Activated T-cell treated with anti-CD3 and anti-CD28 coated beads for 24 hours (primary cell): ENCODE measurements at places on chromosomes 5 and 9.

DNA sequence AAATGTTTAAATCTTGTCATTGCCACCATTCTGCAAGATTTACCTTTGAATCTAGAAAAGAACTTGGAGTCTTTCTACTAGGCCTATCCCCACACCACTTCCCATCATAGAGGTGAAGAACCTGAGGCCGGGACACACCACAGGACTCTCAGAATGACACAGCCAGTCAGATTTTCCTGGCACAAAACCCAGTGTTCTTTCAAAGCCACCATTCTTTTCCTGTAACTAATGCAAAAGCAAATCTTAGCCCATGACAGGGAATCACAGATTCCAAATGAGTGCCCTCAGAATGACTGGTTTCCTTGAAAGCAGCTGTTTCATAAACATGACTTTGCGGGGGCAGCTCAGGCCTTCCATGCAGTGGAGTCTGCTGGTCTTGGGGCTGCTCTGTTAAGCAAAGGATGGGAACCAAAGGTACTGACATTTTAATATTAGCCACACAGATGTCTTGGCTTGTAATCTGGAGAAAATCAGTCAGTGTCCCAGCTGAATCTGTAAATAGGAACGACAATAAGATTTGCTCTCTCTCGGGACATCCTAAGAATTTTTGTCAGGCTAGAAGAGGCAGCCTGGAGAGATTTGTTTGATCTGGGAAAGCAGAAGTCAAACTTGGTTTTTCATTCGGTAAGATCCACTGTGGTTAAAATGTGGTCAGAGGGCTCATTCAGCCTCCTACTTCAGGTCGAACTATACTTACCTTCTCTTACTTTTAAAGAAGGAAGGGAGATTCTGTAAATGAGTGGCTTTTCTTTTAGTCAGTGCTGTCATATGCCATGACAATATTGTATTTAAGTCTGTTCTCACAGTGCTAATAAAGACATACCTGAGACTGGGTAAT, 115.1 kb downstream of the PALM2AKAP2 start:
- DNase-seq = no peak

GRCh38 chr5:87121304-87122150, 146.2 kb upstream of the RASA1 start:
- peak; percentile 11 for DNase-seq

DNA sequence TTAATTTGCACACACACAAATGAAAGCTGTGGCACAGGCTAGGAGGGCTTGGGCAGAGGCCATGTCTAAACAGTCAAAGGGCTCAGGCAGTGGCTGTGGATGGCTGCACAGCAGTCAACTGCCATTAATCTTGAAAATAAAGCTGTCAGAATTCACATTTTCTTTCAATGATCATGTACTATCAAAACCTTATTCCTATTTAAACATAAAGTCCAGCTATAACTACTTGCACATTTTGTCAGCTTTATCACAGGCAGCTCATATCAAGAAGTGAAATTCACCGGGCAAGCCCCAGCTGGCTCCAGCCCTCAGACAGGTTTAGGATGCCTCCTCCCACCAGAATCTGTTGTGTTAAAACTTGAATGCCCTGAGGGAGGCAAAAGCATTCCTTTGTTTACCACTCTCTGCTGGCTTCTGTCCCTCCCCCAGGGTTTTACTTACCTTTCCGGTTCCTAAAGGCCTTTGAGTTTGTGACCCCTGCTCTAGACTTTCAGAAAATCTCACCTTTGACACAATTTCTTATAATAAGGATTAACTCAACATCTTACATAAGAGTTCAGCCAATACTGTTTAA, 54.9 kb upstream of the GRAMD2B start:
- DNase-seq = no peak

- no peak for DNase-seq
Observed at GRCh38 chr5:137615171-137615775, 116.1 kb upstream of the SPOCK1 start.

- no peak for DNase-seq
Observed at GRCh38 chr5:3740546-3741373, 145.1 kb downstream of the IRX1 start.

DNA sequence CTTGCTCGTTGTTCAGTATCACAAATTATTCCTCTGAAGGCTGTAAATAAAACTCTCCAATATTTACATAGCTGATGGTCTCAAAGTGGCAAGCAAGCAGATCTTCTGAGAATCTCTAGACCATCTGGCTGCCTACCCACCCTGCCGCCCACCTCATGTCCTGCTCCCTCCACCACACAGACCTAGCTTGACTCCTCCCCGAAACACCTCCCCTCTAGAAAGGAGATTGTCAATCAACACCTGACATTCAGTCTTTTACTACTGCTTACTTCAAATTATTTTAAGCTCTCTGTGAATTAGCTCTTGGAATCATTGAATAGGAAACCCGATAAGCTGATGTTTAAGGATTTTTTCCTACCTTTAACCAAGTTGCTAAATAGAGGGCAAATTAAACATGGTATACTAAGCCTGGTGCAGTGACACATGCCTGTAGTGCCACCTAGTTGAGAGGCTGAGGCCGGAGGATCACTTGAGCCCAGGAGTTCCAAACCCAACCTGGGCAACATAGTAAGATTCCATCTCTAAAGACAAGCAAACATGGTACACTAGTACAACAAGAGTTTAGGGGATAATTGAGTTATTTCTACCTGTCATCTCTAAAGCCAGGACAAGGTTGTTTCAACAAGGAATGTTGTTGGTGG, 10.9 kb upstream of the SOWAHA start:
- DNase-seq = no peak

- DNase-seq = no peak
Observed at GRCh38 chr5:51380603-51381207, 2.5 kb upstream of the ISL1 start.

DNA sequence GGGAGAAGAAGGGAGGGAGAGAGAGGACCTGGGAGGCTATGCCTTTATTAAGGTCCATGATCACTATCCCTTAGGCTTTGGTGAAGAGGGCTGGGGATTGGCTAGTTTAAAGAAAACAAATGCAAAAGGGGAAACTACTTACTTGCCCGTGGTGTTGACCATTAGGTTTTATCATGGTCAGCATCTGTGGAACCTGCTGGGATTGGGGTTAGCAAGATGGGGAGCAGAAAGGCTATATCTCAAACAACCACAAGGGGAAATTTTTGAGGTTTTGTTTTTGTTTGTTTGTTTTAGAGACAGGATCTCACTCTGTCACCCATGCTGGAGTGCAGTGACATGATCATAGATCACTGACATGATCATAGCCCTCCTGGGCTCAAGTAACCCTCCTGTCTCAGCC, 9.0 kb upstream of the RAD23B start:
- no peak for DNase-seq

DNA sequence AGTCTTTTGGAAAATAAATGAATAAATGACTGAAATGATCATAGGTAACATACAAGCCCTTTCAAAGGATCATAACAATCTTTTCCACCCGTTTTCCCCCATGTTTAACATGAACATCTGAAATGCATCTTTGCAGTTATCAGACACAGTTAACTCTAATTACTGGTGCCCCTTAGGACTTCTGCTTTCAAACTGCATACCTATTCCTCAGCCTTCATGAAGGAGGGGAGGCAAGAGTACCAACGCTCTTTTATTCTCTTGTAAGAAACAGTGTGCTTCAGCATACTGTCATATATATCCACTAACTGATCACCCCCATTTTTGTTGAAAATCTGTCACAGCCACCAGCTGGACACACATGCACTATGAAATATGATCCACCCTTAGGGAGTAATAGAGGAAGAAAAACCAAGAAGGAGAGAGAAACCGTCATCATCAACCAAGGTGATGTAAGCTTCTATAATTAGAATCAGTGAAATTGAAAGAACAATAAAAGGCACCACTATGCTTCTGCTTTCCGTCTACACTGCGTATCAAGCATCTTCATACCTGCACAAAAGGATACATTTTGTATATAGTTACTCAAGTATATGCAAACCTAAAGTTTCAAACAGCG, 98.7 kb downstream of the RAPGEF6 start:
- DNase-seq = no peak

- DNase-seq = no peak
Observed at GRCh38 chr9:93467462-93467861, 14.1 kb upstream of the FAM120AOS start.

DNA sequence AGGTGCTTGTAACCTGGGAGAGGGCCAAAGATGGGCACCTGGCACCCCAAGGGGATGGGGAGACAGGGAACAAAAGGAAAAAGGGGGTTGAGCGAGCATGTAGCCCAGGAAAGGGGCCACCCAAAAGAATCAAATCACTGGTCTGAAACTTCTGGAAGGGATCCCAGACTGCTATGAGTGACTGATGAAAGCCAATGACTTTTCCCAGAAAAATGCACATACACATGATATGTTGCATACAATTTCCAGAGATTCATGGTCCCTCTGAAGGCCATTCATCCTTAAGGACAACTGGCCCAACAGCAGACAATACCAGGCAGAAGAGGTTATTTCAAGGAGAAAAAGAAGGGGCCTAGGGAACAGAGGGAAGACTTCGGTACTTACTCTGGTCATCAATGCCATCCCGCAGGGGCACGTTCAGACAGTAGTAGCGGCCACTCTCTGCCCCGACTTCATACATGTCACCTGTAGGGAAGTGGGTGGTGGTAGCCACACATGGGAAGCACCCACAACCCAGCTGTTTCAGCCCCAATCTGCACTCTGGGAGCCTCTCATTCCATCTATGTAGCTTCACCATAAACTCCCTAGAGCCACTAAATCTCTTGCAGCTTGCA, 8.4 kb downstream of the HDAC3 start:
- no peak for DNase-seq

GRCh38 chr5:61332358-61332749, 296 bp downstream of the ZSWIM6 start:
- no peak for DNase-seq

GRCh38 chr5:2563046-2563445, 188.4 kb downstream of the IRX2 start:
- no peak for DNase-seq

DNA sequence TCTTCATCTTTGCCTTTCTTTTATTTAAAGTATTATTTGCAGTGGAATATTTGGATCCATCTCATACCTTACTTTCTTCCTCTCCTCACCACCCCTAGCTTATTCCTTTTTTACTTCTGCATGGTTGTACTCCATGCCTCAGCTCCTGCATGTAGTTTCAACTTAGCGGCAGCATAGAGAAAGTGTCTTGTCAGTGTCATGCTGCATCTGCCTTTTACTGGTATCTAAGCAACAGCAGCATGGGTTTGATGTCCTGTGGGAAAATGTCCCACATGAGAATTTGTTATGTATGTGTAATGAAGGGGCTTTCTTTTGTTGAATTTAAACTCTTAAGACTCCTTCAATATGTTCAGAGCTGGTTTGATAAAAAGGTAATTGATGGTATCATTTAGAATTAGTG, 20.6 kb downstream of the TCERG1 start:
- DNase-seq = no peak

DNA sequence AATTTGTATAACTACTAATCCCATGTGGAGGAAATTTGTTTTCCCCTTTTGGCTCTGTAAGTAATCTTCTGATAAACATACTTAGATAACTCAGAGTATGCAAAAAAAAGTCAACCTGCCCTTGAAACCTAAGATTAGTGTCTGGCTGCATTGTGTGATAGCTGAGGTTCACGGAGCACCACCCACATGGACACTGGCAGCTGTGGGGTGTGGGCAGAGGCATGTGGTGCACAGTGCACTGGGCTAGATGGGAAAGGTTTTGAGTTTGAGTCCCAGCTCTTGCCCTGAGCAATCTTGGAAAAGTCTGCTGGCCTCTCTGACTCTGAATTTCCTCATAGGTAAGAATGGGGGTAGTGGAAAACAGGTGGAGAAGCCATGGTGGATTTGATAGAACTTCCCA, 75.1 kb downstream of the PLCXD3 start:
- no peak for DNase-seq

- DNase-seq = no peak
Observed at GRCh38 chr5:13107537-13107936, 837.0 kb downstream of the DNAH5 start.

DNA sequence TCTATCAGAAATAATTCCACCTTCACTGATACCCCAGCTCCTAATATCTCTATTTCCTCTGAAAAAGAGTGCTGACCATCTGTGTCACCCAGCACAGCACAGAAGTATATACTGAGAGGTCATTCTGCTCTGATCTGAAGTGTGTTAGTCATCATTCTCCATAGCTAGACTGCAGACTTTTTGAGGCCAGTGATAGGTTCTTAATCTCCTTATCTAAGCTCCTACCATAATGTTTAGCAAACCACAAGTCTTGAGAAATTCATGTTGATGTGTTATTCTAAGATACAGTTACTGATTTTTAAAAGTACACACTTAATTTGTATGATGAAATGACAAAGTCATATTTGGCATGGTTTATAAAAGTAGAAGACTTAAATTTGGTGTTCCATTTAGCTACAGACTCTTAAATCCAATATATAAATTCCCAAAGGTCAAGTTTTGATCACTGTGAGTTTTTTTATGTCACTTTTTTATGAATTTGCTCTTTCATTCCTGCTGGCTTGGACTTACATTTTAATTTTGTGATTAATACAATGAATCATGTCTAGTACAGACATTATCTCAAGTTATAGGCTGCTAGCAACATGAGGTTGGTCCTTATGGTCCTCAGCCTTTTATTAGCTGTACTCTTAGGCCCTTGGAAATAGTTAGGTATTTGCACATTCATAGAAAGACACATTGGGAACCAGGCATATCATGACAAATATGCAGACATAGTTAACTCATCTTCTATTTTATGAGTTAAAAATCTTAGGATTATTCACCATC, 380.8 kb downstream of the EBF1 start:
- no peak for DNase-seq

DNA sequence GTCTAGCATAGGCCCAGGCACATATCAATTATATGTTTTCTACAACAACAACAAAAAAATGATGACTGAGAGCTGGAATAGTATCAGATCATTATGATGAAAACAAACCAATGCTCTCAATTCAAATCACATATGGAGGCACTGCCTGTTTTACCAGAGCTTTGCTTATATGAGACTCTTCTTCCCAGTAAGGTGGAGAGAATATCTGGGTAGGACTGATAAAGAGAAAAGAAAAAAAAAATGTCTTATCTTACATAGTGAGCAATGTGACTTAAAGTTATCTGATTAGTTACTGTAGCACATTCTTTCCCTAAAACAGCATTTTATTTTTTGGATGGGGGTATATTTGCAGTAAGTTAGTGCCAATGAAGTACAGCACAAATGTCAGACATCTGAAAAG, 154.8 kb downstream of the RAB3C start:
- no peak for DNase-seq

DNA sequence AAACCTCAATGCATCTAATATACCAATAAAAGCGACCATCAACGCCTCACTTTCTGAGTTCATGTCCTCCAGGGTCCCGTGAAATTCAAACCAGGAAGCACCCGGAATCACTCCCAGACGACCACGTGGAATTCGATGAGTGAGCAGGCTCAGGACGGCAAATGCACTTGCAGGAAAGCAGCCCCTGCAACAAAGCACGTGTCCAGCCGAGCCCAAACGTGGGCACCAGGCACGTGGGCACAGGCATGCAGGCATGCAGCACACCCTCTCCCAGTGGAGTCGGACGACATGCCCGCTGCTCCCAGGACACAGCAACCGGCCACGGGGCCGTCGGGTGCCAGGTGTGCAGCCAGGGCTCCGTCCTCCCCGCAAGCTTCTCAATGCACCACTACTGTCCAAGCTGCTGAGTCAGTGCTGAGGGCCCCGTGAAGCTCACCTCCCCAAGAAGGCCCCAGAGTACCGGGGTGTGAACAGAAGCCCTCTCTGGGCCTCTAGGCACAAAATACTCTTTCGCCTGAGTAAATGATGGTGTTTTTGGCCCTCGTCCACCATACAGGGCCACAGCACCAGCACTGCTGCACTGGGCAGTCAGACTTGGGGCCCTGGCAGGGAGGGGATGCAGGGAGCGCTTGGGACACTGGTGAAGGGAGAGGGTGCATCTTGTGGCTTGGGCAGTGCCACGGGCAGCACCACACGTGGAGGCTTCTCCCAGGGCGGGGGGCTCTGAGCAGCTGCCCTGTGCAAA, 87.6 kb downstream of the VAV2 start:
- DNase-seq = no peak
